Kidney (tissue), 22 donors: ENCODE measurements at places on chromosomes 11 and 22.
A peak's percentile ranks its signal among the peaks of the same experiment; 100 is the strongest.

DNA sequence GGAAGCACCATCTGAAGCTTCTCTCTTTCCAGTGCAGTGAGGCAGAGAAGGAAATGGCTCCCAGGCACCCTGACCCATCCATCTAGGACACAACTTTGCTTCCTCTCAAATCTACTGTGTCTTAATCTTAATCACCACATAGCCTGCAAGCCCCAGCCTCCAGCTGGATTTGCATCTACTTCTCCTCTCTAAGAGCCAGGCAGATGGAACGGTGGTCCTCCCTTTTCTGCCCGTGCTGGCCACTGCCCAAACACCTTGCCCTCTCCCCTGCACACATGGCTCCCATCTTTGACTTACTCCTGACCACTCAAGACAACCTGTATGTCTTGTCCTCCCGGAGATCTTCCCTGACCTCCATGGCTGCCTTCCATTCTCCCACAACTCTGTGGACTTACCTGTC lies 7.4 kb downstream of the MS4A10 start:
- DNase-seq: no peak

GRCh38 chr22:24601217-24602104 lies 1.5 kb upstream of the GGT1 start:
- peak; percentile 75 for DNase-seq

- no peak for DNase-seq
Measured at GRCh38 chr11:1281326-1281973, 28.0 kb downstream of the TOLLIP start.

GRCh38 chr11:95277868-95278267 lies 46.9 kb upstream of the SESN3 start:
- DNase-seq: no peak
